ENCODE measurements at places on chromosomes 2 and 18. TPM values are rescaled to one million over a fixed set of nuclear protein-coding genes. Genes with fewer than 3 reads are reported as not detected.

The GPR45 gene
- total RNA-seq = not detected

GRCh38 chr2:64852771-64853241 lies 136.4 kb upstream of the SLC1A4 start:
- no peaks in the 10 kb centered on the region for H3K4me1 ChIP-seq
- no peak for DNase-seq
- no peaks in the 10 kb centered on the region for H3K27me3 ChIP-seq
- H3K36me3 ChIP-seq = no peaks in the 10 kb centered on the region
- H3K27ac ChIP-seq = no peak overlapping the region
- H3K4me3 ChIP-seq = no peak overlapping the region

GRCh38 chr18:77457681-77458080 lies 208.0 kb downstream of the GALR1 start:
- H3K36me3 ChIP-seq = no peaks in the 10 kb centered on the region
- H3K4me1 ChIP-seq = no peaks in the 10 kb centered on the region
- H3K27ac ChIP-seq = no peak overlapping the region
- DNase-seq = no peak

DNA sequence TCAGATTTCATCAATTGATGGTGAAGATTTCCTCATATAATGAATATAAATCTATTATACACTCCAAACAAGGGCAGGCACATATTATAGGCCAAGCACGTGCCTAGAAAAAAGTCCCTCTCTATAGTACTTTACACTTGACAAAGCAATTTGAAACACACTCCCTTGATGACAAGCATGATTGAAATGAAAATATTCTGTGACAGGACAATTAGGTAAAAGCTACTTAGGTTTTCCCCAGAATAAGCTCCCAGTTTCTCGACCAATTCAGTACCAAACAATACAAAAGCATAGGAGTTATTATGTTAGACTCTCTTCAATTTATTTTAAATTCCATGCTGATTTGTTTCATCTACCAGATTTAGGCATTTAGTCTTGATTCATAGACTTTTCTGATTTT lies 47.7 kb downstream of the CCDC68 start:
- no peak overlapping the region for H3K27ac ChIP-seq
- H3K27me3 ChIP-seq = no peaks in the 10 kb centered on the region
- no peak for DNase-seq
- H3K4me3 ChIP-seq = no peak overlapping the region

The LDLRAD4 gene
- total RNA-seq = 27.3 TPM

DNA sequence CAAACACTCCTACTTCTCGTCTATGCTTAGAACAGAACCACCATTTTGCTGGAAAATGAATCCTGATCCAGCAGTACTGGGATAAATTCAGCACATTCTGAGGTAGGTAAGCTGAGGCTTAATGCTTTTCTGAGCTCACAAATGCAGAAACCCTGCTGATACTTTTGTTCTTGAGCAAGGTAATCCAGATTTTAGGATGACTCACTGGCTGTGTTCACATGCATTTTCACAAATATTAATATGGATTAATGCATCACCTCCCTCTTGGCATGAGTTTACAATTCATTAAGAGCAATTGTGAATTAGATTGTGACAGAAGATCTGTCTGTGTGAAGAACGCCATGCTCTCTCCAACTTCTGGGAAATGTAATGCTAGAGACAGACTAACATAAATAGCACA lies 42.2 kb downstream of the RAD51AP2 start:
- H3K27ac ChIP-seq = no peak overlapping the region
- H3K36me3 ChIP-seq = no peaks in the 10 kb centered on the region
- H3K4me3 ChIP-seq = no peak overlapping the region
- H3K27me3 ChIP-seq = no peaks in the 10 kb centered on the region

The SLC39A6 gene
- 43.8 TPM for total RNA-seq

The DNAH7 gene
- total RNA-seq = not detected

All from CD8-positive, alpha-beta memory T cell (primary cell).